Skeletal muscle cell (primary cell): ENCODE measurements at places on chromosomes 6 and 20.

GRCh38 chr6:19803331-19804204 lies 33.6 kb upstream of the ID4 start:
- no peak for DNase-seq

GRCh38 chr6:159194421-159194820 lies 25.2 kb downstream of the FNDC1 start:
- no peak for DNase-seq

DNA sequence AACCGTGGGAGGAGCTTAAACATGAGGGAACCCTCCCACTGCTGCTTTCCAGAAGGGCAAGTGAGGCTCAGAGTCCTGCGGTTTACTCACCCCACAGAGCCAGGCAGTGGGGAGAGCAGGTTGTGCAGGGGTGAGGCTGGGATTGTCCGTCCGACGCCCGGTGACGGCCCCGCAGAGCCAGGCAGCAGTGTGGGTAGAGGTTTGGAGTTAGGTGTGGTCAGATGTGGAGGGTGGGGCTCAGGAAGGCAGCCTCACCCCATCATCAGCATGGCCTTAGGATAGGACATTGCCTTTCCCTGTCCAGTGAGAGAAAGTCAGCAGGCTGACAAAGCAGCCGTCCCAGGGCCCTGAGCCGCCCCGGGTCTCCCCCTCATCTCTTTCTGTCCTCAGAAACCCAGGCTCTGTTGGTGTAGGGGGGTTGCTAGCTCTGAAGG lies 234.6 kb downstream of the DLL1 start:
- no peak for DNase-seq

DNA sequence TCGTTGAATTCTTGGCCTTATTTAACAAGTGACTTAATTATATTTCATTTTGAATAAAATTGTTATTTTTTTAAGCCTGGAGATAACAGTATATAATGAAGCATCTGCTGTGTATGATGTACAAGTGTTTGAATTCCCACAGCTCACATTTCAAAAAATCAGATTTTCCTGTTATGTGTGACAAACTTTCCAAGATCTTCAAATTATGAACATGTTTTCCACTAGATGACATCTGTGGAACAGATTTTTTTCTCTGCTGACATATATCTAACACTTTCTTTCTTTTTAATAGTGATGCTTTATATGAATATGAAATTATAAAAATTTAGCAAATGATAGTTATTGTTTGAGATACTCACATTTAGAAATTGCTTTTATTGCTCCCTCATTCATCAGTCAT lies 482.8 kb downstream of the LMBRD1 start:
- DNase-seq: no peak

- no peak for DNase-seq
Observed at GRCh38 chr6:86459978-86460377, 477.4 kb upstream of the HTR1E start.

DNA sequence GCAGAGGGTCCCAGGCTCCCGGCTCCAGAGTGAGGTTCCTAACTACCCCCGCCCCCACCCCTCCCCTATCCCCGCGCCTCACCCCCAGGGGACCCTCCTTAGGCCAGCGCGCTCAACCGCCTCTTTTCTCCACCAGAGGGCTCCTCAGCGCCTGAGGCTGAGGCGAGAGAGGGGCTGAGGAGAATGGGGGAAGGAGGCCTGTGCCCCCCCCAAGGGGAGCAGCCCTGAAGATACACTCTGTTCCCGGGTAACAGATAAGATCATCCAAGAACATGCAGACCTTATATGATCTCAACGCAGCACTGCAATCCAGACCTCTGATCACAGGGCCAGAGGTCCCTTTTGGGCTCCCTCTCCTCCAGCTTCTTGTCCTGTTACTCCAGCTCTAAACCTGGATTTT lies 43.3 kb upstream of the MRPS10 start:
- no peak for DNase-seq

DNA sequence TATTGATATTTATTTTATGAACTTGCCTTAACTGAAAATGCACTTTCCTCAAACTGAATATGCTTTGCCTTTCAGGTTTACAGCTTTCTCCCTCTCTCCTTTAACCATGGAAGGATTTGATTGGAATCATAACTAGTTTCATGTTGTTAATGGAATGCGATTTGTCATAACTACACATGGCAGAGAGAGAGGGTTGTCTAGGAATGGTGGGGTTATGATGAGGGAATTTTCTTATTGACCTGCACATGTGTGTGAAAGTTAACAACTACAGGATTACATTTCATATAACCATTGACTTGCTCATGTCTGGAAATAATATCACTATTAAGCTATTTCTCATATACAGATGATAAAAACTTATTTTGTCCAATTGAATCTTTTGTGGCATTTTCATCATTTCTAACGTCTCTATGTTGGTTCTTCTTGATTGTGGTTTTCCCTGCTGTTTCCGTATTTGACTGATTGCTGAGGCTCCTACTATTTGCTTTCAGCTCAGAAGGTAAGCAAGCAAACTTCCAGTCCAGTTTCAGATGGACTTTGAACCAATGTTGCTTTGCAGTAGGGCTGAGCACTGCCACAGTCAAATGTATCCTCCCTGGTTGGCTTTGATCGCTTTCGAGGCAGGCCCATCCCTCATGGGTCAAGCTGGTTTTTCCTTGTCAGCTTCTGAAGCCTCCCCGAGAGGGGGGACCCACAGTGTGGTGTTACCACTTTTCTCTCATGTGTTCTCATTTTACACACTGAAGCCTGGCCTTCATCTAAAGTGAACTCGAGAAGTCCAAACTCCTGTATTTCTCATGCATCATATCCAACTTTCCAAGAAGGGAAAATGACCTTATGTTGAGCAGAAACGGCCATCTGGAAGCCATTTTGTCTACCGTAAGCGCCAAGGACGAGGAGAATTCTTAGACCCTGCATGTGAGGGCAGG lies 7.6 kb upstream of the CCN2 start:
- no peak for DNase-seq
